Cardiac septum (tissue), 1 donor: ENCODE measurements at places on chromosomes 3 and 15.

DNA sequence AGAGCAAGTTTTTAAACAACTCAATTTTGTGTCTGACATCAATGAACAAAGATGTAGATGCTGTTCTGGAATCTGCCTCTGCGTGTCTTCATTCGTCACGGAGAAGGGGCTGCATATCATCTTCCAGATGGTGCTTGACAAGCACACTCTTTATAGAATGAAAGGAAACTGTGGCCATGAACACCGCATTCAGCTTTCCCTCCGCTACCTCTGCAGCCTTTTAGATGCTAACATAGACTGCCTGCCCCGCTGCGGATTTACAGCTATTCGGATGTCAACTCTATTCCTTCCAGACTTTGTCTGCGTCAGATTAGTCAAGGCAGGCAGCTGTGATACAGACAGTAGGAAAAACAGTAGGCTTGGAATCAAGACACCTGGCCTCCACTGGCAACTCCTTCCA, 232.9 kb downstream of the TJP1 start:
- no peak for DNase-seq

- DNase-seq, result no peak
Observed at GRCh38 chr3:150902988-150903387, 2.3 kb downstream of the MINDY4B start.

- DNase-seq, result no peak
Observed at GRCh38 chr3:73426606-73427005, 198.1 kb downstream of the PDZRN3 start.

GRCh38 chr3:23800731-23801130, 5.0 kb upstream of the UBE2E1 start:
- DNase-seq, result no peak

DNA sequence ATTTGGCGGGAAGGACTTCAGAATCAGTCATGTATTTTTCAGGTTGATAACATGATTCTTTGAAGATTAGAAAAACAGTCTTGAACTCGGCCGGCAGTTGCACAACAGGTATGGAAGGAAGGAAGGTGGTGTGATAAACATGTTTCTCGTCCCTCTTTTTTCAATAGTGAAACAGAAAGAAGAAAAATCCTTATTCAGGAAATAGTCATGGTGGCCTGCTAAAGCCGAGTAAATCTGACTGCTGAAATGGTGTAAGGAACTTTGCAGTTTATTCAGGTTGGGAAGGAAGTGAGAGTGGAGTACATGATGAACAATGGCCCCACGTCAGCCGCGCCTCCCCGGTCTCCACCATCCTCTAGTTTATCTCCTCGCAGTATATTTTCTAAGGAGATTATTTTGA, 6.7 kb downstream of the RASGRP1 start:
- DNase-seq, result no peak

DNA sequence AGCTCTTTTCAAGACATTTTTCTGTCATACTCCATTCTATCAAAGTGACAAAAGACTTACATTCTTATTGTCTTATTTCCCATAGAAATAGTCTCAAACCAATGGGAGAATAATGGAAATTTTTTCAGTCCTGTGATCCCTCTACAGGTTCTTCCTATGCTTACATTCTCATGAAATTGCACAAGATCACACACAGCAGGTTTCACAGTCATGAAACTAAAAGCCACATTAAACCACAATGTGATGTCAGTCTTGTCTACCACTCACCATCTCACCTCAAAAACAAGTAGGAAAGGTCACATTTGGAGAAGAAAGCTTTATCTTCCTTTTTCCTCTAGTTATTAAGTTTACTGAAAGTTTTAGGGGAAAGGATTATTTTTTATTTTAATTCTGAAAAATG, 161.0 kb upstream of the RORA start:
- no peak for DNase-seq

DNA sequence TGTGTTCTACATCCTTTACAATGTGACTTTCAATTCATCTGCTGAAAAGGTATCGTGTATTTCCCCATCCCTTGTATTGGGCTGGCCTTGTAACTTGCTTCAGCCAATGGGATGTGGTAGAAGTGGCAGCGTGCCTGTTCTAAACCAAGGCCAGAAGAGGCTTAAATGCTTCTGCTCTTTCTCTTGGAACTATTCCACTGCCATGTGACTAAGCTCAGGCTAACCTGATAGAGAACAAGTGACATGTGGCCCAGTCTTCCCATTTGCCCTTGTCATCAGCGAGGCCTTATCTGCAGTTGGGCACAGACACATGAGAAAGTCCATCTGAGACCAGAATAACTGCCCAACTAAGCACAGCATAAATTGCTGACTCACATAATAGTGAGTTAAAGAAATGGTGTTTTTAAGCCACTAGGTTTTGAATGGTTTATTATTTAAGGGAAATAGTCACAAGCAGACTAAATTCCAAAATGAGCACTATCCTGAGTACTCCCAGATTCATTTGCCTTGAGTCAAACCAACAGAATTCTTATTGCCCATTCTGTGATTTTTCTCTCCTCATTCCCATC, 230.2 kb downstream of the CPNE4 start:
- no peak for DNase-seq

DNA sequence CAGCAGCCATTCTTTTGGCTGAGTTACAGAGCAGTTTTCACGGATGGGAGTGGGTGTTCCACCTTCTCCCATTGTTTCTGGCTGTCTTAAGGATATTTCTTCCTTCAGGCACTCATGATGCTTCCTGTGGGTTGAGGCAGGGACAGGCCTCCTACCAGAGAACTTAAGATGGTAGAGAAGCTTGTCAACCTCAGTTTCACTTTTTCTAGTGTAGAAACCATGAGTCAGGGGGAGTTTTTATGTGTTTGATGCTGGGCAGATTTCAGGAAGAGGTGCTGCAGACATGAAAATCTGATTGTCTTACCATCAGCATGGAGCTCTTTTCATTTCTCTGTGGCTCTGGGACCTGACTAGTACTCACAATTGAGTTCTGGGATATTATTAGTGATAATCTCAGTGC, 48.7 kb upstream of the VEPH1 start:
- DNase-seq, result no peak

- DNase-seq, result no peak
Observed at GRCh38 chr15:88814393-88814792, 11.2 kb downstream of the ACAN start.

DNA sequence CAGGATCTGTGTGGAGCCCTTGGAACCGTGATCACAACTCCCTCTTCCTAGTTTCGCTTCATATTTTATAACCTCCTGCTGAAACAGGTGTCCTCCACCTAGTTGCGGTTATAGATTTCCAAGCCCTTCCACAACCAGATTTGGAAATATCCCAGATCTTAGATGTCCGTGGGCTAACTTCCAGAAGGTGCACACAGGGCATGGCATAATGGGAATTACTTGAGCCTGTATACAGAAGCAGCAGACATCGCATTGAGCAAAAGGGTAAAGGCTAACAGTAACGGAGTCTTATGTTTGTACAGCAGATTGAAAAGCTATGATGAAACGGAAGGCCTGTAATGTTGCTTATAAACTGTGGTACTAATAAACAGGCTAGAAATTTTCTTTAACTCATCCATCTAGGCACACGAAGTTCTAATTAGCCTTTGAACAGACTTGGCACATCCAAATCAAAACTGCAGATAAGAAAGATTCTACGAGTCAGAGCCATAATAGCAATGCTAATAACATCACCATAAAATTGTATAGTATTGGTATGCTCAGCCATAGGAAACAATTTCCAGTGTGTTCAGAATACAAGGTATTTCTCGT, 1.2 kb upstream of the USF3 start:
- no peak for DNase-seq

DNA sequence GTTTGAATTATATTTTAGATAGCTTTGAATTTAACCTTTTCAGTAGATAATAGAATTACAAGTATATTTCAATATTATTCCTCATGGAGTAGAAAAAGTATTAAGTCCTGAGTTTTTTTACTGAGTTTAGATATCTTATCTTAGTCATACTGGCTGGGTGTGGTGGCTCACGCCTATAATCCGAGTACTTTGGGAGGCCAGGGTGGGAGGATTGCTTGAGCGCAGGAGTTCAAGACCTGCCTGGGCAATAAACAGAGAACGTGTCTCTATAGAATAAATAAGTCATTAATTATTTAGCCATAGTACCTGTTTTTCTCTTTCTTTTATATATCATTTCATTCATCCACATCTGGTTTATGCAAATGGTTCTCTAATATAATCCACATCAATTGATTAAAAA, 9.9 kb downstream of the RAP2B start:
- no peak for DNase-seq

GRCh38 chr3:62159056-62159708, 214.2 kb downstream of the FEZF2 start:
- DNase-seq, result no peak

- DNase-seq, result no peak
Observed at GRCh38 chr3:45381168-45381852, 7.1 kb upstream of the LARS2 start.

GRCh38 chr15:42737529-42738328, 801 bp upstream of the CDAN1 start:
- peak; percentile 26 for DNase-seq

GRCh38 chr3:56645407-56645806, 37.7 kb downstream of the TASOR start:
- no peak for DNase-seq

- DNase-seq, result no peak
Observed at GRCh38 chr15:71148048-71148447, 32.8 kb downstream of the THSD4 start.

- no peak for DNase-seq
Observed at GRCh38 chr15:101366853-101367252, 71.8 kb upstream of the SNRPA1 start.

DNA sequence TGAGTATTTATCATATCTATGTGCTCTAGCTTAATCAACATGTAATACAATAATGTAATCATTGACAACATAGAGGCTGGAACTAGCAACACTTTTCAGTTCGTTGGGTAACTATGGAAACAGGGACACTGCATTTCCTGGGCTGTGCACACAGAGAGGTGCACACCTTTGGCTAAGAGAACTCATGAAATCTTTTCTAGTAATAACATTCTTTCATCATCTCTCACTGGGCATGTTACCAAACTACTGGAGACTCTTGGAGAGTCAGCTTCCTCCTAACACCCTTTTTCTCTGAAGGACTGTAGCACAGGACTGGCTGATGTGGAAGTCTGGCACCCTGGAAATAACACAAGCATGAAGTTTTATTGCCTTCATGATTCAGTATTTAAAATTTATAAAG, 135.6 kb downstream of the KCNMB2 start:
- no peak for DNase-seq

GRCh38 chr3:51943451-51944391, 1.6 kb downstream of the PARP3 start:
- peak; percentile 51 for DNase-seq

DNA sequence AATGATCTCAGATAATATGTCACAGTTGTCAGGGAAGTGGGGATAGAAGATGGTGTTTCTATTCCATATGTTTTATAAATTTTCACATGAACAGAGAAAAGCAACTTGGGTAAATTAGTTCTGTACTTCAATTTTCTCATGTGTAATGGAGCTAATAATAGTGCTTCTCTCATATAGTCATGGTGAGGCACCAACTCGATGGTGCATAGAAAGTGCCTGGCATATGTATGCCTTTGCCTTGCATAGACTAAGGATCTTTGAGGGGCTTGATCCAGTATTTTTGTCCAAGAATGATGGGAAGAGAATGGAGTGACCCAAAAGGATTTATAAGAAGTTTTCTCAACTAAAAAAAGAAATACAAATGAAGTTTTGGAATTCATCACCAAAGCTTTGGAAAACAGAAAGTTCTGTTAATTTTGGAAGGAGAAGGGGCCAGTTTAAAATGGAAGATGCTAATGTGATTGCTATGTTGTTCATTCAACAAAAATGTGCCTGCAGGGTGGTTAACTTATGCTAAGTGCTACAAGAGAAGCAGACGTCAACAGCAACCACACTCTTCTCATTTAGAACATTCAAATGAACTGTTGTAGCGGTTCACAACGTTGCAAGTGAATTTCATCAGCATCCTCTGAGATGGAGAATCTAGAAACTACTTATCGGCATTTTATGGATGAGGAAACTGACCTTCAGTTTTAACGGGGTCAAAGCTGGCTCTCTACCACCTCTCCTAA, 86.1 kb downstream of the RTP4 start:
- DNase-seq, result no peak

GRCh38 chr3:9727041-9727595, 4.4 kb upstream of the BRPF1 start:
- DNase-seq, result no peak

DNA sequence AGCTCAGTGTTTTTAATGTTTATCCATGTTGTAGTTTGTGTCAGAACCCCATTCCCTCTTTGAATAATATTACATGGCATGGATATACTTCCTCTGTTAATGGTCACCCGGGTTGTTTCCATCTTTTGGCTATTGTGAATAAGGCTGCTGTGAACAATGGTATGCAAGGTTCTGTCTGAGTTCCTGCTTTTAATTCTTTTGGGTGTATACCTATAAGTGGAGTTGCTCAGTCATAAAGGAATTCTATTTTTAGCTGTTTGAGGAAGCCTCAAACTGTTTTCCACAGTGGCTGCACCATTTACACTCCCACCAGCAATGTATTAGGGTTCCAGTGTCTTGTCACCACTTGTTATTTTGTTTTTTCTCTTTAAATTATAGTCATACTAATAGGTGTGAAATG, 99.6 kb downstream of the SLC25A26 start:
- no peak for DNase-seq

DNA sequence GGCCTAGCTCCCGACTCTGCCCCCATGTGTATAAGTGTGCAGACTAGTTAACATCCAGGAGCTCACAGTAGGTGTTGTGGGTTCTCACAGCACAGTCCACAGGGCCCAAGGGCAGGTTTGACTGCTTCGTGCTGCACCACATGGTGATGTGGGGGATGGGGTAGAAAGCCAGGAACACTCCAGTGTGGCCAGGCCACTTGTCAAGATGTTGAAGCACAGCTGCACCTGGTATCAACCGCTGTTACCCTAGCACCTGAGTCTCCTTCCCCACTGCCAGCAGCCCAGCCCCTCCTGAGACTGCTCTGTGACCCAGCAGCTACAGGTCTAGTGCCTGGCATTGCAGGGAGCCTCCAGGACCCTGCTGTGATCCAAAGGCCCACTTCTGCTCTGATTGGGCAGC, 53.4 kb downstream of the CHDH start:
- no peak for DNase-seq

DNA sequence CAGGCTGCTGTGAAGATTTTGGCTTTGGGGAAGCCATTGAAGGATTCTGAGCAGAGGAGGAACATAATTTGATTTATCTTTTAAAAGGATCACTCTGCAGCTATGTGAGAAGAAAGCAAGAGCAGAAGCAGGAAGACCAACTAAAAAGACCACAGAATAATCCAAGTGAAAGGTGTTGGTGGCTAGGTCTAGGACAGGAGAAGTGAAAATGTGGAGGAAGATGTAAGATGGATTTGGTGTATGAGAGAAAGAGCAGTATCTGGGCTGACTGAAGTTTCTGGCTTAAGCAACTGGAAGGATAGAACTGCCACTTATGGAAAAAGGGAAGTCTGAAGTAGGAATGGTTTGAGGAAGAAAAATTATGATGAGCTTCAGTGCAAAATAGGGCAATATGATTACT, 62.0 kb downstream of the SFMBT1 start:
- no peak for DNase-seq

DNA sequence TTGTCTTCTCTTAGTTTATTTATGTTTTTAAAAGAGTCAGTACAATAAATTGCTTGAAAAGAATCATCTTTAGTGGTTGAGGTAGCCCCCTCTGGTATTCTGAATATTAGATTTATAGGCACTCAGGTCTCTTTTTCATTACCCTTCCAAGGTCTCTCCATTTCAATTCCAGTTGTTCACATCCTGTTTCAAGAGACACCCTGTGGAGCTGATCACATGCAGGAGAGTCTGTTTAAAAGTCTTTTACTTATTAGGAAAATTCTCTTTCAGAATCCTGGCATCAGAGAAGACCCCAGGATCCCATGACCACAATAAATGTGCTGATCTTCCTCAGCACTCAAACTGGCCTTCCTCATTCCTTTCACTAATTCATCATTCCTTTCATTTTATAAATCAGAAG, 195.7 kb downstream of the ZIC4 start:
- DNase-seq, result no peak
